ENCODE measurements at places on chromosomes 13 and 19.

- DNase-seq: no peak
Measured at GRCh38 chr19:35206379-35206778, 22.2 kb downstream of the FAM187B start.

DNA sequence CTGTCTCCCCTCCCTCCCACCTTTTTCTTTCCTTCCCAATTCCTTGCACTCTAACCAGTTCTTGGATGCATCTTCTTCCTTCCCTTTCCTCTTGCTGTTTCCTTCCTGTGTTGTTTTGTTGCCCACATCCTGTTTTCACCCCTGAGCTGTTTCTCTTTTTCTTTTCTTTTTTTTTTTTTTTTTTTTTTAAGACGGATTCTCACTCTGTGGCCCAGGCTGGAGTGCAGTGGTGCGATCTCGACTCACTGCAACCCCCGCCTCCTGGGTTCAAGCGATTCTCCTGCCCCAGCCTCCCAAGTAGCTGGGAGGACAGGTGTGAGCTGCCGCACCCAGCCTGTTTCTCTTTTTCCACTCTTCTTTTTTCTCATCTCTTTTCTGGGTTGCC, 6.9 kb downstream of the MYADM start:
- DNase-seq: no peak

DNA sequence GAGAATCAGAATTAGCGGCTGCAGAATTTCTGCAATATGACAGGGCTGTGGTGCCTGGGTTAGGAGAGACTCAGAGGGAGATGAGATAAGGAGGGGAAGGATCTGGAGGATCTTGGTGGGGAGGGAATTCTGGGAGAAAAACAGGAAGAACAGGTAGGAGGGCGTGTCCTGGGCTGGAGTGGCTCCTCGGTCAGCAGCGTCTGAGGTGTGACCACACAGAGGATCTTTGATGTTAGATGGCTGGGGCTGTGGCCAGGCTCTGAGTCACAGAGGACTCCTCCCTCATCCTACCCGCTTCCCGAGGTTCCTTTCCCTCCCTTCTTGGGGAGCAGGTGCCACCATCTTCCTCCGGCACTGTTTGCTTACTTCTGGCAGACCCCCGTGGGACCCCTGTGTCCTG, 6.4 kb upstream of the KLK6 start:
- no peak for DNase-seq

DNA sequence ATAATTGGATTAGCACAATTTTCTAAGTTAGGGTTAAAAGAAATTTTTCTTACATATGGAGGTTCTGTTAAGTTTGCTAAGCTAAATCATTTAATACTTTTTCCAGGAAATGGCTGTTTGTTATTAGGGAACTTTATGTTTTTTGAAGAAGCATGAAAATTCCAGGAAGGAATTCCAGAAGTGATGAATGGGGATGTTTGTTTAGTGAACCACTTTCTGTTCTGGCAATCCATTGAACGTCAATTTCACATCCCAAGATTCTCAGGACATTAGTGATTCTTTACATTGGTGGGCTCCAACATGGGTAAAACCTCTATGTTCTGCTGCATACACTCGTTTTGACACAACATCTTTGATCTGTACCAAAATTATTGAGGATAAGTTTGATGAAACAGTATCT, 534.4 kb downstream of the IRS2 start:
- DNase-seq: no peak

DNA sequence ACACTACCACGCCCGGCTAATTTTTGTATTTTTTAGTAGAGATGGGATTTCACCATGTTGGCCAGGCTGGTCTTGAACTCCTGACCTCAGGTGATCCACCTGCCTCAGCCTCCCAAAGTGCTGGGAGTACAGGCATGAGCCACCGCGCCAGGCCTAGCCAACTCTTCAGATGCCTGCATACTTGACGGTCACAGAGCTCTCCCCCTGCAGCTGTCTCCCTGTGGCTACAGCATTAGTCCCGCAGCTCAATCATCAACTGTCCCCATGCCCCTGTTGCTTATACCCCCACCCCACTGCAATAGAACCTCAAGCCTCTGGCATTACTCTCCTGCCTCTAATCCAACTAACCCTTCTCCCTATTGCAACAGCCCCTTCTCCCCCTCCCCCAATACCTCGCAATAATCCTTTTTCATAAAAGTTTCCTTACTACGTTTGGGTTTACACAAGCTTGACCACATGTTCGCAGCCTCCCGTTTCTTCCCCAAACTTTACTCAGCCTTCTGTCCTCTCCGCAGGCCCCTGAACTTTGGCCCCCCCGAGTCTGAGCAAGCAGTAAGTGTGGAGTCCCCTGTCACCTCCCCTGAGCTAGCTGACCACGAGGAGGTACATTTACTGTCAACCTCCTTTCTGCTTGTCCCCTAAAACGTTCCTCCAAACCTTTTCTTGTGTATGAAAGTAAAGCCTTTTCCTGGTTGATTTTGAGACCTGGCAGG, 1.7 kb downstream of the ZNF77 start:
- DNase-seq: no peak

DNA sequence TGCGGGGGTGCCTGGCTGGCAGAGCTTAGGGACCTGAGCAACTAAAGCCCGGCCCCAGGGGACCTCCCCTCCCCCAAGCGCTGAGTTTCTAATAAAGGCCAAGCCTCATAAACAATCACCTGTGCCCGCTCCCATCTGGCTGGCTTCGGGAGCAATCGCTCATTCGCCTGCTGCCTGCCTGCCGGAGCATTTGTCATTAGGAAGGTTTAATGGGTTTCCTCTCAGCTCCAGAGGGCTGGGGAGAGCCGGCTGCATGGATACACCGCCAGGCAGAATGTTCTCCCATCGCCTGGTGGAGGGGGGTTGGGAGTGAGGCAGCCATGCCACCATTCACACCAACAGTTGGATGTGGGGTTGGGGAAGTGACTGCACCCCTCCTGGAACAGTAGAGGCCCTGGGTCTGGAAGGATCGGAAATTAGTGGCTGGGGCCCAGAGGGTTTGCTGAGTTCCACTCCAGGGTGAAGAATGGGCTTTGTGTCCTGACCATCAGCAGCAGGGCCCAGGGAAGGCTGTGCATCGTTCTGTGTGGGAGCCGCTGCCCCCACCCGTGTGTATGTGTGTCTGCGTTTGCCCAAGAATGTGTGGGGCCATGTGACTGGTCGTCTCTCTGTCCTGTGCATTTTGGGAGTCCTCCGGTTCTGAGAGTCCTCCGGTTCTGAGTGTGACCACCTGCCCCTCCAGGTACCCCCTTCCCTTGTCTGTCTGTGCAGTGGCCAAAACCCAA, 15.3 kb downstream of the PIN1 start:
- DNase-seq: no peak

- no peak for DNase-seq
Measured at GRCh38 chr13:66128201-66128600, 1101.9 kb downstream of the PCDH9 start.

Measured in COR-L47 (cell line).